ENCODE measurements at places on chromosomes 11 and 22.

DNA sequence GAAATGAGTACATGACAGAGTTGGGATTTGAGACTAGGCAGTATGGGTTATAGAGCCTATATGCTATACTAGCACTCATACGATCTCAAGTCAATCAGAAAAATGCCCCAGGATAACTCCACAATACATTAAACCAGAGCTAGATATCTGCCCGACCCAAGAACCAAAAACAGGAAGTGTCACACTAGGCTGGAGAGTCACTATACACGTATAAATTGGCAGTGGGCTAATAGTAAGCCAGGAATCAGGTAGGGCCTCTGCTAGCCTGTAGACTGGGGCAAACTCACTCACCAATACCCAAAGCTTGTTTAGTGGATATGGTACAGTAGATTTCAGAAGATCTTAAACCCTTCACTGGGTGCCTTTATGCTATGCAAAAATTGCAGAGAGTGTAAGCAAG, 16.2 kb upstream of the EIF4G2 start:
- DNase-seq = no peak

GRCh38 chr11:72514331-72514730, 80.0 kb upstream of the CLPB start:
- no peak for DNase-seq

DNA sequence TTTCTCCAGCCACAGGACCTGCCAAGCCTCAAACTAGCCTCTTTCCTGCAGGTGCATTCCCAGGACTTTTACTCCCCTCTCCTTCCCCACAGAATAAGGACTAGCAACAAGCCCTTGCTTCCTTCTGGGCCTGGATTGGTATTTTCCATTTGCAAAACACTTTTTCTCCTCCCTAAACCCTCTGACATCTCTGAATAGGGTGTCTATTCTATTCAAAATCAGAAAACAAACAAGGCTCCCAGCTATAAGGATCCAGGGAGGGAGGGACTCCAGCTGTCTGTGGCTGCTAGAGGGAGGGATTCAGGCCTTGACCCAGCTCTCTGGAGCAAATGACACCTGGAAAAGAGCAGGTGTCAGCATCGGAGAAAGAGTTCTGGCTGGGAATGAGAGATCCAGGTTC, 168.5 kb upstream of the BDNF start:
- DNase-seq = no peak

GRCh38 chr11:67564230-67564629, 19.4 kb upstream of the GSTP1 start:
- DNase-seq = no peak

GRCh38 chr11:102196816-102197215, 86.6 kb downstream of the YAP1 start:
- no peak for DNase-seq

- no peak for DNase-seq
Measured at GRCh38 chr11:47506795-47507562, 46.0 kb downstream of the CELF1 start.

DNA sequence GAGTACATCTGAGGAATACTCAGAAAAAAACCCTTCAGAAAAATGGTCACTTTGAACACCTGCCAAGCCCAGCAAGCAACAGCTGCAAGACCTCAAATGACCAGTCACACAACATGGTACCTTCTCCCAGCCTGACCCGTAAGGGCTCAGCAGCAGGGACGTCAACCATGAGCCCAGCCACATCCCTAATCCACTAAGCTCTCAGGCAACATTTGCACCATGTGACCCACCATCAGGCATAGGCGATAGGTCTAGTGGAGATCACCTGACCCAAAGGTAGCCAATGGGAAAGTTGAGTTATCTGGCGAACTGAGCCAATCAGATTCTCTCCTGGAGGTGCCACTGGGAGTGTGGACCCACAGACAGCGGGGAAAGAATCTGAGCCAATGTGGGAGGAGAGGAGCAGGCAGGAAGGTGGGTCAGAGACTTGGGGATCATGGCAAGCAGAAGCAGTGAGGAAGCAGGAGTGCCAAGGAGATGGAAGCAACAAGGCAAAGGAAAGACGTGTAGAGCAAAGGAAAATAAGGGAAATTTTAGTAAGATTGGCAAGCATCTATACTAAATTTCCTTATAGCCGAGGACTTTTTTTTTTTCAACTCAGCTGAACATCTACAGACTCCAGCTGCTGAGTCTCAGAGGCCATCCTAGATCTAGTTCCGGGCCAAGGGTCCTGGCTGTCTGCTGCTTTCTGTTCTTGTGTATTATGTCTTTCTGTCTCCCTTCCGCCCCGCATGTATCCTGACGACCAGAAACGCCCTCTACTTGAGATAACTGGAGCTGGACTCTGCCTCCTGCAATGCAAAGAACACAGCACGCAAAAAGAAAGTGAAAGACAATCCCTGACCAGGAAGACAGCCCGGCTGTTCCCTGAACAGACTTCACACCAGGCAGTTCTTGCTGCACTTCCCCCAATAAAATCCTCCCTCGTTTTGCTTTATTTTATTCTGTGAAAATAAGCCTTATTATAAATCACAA, 11.0 kb upstream of the PLAAT2 start:
- DNase-seq = peak; percentile 67

- peak; percentile 45 for DNase-seq
Measured at GRCh38 chr11:94511932-94512781, at the start of gene C11orf97. TSS of gene C11orf97 (plus strand) at chr11:94512461. CDS start at chr11:94512529, 68 bp downstream.

DNA sequence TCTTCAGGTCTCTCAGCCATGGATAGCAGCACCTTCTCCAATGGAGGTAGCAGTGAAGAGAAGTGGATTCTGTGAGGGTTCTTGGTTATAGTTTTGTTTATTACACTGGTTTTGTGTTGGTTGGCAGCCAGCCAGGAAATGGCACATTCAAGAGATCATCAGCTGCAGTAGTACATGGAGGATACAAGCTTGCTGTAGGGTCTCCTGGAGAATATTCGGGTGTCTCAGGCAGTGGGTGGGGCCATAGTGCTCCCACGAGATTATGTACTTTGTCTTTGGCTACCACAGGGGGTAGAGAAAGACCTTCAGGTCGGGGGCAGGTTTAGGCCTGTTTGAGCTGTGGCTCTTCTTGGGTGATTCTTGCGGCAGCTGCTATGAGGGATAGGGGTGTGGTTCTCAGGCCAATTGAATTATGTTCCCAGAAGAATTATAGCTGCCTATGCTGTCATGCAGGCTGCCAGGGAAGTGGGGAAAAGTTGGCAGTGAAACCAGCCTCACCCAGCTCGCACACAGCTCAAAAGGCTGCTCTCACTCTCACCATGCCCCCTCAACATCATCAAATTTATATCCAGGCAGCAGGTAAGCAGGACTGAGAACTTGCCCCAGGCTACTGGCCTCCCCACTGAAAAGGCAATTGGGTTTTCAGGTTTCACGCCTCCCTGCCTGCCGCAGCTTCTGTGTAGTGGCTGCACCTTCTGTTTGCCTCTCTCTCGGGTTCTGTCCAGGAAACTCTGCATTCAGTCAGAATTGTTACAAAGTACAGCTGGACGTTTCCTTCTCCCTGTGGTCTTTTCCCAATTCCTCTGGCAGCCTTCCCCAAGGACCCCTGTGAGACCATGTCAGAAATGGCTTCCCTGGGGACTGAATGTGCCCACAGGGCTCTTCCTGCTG, 435.5 kb downstream of the LUZP2 start:
- no peak for DNase-seq
